ENCODE measurements at places on chromosomes 4 and X.
A peak's percentile ranks its signal among the peaks of the same experiment; 100 is the strongest.

DNA sequence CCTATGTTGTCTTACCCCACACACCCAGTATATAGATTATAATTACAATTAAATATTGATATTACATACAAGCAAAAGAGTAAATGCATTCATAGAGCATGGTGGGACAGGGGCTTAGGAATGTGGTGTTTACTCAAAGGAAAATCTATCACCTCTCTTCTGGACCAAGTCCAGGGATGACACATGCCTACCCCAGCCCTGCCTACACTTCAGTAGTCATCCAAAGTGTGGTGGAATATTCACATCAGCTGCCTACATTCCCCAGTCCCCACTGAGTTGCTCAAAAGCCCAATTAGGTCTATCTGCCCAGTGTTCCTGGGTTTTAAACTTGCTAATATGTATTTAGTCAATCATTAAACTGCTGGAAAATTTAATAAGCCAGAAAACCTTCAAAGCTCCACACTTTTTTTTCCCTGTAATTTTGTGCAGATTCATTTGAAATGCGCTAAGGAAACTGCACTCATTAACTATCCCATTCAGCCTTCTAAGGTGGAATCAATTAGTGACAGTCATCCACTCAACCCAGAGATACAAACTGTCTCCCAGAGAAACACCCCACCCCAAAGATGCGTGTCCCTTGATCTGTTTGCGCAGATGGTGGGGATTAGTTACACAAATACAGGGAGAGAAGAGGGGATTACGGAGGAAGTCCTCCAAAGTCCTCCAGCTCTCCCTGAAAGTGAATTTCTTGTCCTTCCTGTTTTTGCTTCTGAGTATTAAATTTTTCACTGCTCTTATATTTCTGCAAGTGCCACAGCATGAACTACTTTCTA, 91.7 kb upstream of the KDR start:
- DNase-seq: no peak

GRCh38 chrX:40434443-40434842, 146.3 kb upstream of the ATP6AP2 start:
- DNase-seq: no peak

DNA sequence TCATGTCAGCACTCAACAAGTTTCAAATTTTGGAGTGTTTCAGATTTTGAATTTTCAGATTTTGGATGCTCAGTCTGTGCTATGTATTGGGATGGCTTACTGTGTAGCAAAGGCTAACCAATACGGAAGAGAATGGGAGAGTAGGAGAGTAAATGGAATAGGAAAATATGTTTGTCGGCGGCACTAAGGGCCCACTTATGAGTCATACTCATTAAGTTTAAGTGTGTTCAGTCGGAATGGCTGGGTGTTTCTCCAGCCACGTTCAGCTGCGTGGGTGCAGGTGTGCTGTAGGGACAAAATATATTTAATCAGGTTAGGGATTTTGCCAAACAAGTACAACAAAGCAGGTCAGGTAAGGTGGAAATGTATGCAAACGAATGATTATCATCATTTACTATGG, 13.6 kb downstream of the FTHL17 start:
- DNase-seq: no peak

- DNase-seq: peak; percentile 25
Measured at GRCh38 chrX:53445977-53446376, 11.8 kb upstream of the HSD17B10 start.

DNA sequence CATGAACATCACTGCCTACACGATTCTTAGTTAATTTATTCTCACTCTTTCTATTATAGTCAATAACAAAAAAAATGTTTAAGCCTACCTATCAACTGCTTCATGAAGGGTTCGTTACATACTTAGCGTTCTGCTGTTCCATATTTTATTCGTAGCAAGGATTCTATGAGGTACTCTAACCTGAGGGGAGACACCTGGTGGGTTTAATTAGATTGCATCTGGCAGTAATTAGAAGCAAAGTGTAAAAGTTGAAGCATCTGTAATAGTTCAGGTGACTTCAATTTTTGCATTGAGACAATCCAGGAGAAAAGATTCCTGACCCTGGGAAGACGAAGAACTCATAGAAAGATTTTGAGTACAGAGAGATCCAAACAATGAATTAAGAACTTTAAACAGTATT, 1655.8 kb upstream of the TENM3 start:
- DNase-seq: no peak

DNA sequence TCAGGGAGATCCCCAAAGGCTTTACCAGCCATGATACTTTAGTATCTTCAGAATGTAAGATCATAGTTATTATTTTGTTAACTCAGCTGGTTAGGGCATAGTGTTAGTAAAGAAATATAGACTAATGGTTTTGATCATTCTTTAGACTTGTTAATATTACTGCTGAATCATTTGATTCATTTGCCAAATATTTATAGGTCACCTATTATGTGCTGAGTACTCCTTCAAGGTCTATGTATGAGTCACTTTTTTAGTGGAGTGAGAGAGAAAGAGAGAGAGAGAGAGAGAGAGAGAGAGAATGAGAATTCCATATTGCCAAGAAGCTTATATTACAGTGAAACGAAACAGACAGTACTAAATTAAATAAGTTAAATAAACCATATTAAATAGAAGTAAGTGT, 110.3 kb downstream of the UBE2NL start:
- DNase-seq: no peak

DNA sequence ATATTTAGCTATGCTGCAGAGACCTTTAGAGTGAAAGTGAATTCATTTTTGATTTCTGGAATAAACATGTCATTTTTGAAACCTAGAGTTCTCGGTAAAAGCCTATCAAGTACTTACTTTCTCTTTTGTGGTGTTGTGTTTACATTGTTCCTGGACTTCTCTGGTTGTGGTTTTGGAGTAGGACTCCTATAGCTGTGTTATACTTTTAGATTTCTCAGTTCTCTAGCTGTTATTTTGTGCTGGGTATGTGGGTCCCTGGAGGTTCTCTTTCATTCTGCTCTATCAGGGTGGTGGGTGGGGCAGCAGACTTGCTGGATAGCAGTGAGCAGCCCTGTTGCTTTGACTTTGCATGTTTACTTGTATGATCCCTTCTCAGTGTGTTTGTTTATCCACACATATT, 25.6 kb upstream of the MSMO1 start:
- DNase-seq: no peak

- DNase-seq: no peak
Measured at GRCh38 chr4:48247142-48247877, 22.3 kb downstream of the TEC start.

DNA sequence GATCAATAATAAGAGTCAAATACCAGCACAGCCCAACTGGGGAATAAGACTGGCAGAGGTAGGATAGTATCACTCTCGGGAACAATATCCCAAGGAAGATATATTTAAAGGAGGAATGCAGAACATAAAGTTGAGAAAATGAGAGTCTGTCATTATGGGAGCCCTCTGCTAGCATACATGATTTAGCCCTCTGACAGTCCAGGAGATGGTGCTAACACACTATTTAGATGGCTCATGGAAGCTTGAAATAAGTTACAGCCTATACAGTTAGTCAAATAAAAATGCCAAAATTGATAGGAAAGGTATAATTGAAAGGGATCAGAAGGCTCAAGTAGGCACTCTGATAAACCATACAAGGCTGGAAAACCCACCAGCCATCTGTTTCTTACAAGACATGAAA, 201.0 kb upstream of the NEIL3 start:
- DNase-seq: no peak

GRCh38 chr4:69816236-69816635, 43.7 kb downstream of the SULT1E1 start:
- DNase-seq: no peak

- DNase-seq: no peak
Measured at GRCh38 chrX:128581615-128582014, 529.4 kb upstream of the ACTRT1 start.

- DNase-seq: no peak
Measured at GRCh38 chr4:57051095-57051494, 59.1 kb downstream of the IGFBP7 start.

DNA sequence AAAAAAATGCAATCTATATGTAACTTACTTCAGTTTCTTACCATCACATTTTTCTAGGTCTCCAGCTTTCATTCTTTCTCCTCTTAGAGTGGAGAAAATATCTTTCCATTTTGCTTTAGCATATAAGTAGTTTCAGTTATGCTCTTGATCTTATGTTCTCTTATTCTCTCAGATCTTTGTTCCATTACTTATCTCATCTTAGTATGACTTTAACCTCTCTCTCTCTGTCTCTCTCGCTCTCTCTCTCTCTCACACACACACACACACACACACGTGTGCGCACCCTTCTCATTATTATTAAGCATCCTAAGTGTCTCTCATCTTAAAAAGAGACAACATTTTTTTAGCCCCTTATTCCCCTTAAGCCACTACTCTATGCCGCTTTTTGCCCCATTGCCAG, 92.8 kb downstream of the FAAH2 start:
- no peak for DNase-seq

GRCh38 chr4:109390115-109390768, 43.4 kb upstream of the SEC24B start:
- DNase-seq: no peak

- DNase-seq: peak; percentile 39
Measured at GRCh38 chrX:49291615-49292337, 11.7 kb upstream of the GAGE10 start.

- DNase-seq: no peak
Measured at GRCh38 chr4:114922592-114922933, 190.9 kb downstream of the NDST4 start.

GRCh38 chr4:149902242-149902641, 86.6 kb upstream of the IQCM start:
- no peak for DNase-seq

DNA sequence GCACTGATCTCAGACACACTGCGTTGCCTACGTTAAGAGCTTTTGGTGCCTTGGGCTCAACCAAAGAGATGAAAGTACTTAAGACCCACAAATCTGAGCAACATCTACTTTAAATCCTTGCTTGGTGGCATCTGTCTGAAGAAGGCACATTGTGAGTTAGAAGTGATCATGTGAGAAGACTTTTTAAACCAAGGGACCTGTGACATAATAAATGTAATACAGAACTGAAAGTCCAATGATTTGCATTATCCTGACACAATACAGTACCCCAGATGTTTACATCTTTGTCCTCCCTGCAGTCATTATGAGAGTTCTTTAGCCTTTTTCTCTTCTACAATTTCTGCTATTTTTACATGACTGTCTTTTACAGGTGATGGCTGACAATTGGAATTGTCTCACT, 96.7 kb upstream of the FTHL17 start:
- no peak for DNase-seq

GRCh38 chr4:118351851-118352827, 664 bp downstream of the PRSS12 start:
- DNase-seq: no peak

GRCh38 chr4:184504385-184504784, 30.0 kb upstream of the IRF2 start:
- DNase-seq: no peak

- DNase-seq: no peak
Measured at GRCh38 chrX:137566746-137567679, 1.1 kb downstream of the ZIC3 start.

- DNase-seq: no peak
Measured at GRCh38 chr4:148067301-148067916, 335.5 kb downstream of the ARHGAP10 start.

DNA sequence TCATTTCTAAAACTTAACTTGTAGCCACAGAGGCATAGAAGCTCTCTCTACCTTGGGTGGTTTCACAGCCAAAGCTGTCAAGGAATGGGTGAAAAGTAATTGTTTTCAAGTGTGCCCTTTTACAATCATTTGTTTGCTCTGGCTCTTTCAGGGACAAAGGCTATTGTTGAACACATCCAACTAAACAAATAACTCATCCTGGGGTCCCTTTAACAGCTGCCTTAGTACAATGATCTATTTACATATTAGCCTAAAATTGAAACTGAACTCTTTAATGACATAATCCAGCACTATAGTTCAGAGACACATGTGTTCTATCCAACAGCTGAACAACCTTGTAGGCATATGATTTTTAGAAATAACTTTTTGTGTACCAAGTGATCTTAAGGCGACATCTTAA, 3.7 kb downstream of the HHIP start:
- DNase-seq: no peak

GRCh38 chr4:125832161-125832560, 517.4 kb downstream of the FAT4 start:
- no peak for DNase-seq

DNA sequence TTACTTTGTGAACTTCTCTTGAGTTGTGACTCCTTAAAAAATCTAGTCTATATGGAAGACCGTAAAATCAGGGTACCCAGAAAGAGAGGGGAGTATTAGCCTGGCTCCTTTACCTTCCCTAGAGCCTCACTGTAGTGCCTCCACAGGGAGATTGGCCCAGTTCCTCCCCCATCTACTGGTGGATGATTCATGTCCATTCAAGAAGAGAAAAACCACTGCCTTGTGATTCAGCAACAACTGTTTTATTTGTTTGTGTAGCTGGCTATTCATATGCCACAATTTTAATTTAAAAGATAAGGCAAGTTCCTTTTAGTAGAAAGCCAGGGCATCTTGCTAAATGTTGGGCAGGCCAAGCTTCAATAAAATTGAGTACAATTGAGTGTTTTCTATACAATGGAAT, 221.8 kb upstream of the KCNIP4 start:
- no peak for DNase-seq

DNA sequence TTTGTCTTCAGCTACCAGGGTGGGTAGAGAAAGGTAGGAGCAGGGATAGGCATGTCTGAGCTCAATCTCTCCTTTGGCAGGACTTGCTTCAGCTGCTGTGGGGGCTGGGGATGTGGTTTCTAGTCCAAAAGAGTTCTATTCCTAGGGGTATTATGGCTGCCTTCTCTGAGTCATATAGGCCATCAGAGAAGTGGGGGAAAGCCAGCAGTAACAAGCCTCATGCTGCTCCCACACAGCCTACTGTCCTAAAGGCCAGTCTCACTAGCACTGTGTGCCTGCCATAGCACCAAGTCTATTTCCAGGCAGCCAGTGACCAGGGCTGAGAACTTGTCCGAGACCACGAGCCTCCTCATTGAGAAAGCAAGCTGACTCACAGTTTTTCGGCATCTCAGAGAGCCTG, 270.6 kb downstream of the DCAF12L2 start:
- DNase-seq: no peak

- DNase-seq: no peak
Measured at GRCh38 chrX:77802201-77802600, 16.2 kb upstream of the ATRX start.

DNA sequence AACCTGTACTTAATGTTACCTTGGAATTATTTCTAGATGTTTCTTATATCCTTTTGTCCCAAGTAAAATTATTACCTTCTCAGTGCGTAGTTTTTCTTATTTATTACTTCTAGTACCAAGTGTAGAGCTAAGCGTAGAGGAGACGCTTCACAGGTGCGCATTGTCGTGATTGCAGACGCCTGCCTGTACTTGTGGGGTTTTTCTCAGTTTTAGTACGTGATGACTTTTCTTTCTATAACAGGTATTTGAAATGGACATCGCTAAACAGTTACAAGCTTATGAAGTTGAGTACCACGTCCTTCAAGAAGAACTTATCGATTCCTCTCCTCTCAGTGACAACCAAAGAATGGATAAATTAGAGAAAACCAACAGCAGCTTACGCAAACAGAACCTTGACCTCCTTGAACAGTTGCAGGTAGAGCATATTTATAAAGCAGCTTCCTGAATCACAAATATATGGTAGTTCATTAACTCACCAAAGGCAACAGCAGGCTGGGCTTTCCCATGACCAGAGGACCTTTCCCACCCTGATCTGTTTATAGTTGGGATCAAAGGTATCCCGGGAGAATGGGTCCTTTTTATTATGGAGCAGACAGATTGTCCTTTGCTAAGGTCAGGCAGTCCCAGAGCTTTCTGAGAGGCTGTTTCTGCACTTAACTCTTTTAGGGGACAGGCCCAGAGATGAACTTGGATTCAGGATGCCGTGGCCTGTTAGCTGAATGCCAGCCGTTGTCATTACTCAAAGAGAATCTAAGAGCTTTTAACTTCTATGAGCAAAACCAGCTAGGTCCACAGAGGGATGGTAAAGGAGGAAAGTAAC, 172.9 kb downstream of the PTTG2 start:
- DNase-seq: no peak
